ENCODE measurements at places on chromosomes 5 and 9.

DNA sequence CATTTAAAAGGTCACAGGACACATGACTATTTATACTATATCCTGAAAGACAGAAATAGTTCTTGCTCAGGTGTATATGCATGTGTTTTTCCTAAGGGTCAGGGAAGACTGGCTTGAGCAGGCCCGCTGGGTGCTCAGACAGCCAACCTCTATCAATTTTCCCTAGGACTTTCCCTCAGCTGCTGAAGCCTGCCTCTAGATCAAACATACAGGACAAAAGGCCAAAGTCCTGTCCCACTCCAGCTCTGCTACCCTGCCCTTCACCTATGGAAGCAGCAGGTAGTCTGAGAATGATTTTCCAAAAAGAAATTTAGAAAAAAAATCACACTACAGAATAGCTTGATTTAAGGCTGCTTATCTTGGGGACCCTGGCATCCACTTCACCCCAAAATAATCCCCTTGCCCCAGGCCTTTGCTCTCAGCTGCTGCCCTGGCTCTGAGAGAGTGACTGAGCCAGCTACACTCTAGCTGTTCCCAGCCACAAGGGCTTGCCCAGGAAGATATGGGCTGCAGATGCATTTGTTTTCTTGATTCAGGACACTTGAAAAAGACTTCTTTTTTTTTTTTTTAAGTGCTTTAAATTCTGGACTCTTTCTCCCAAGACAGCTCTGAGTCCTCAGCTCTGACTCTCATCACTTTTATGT is 42.5 kb downstream of the KLHL3 start:
- no peak for DNase-seq

DNA sequence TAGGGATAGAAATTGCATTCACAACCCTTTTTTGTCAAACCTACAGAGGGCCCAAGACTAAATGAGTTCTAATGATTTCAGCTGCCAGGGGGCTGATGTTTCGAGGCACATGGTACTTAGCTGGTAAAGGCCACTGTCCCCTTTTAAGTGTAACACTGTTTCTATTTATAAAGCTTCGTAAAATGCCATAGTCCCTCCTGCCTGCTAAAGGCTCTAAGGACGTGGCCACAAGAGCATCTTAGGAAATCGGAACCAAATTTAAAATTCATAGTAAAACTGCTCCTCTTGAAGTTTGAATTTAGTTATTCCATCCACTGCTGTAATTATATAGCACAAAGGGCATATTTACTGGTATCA is 170.3 kb upstream of the WWC1 start:
- no peak for DNase-seq

DNA sequence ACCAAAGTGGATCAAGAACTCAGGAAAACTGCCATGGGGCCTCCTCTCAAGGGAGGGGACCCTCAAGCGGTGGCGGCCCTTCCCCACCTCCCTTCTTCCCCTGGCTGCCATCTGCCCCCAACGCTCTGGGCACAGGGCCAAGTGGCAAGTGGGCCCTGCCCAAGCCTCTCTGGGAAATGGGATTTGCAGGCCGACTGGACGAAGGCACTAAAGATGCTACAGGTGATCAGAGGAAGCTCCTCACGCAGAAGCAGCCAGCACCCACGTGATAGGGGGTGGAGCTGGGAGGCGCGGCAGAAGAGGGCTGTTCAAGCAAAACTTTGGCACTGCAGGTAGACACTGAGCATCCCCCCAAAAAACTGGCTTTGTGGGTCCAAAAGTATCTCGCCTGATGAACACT is 52.7 kb upstream of the UBTD2 start:
- no peak for DNase-seq

GRCh38 chr9:70110194-70111041 is 66.8 kb downstream of the MAMDC2 start:
- no peak for DNase-seq

GRCh38 chr5:2556375-2556966 is 195.0 kb downstream of the IRX2 start:
- no peak for DNase-seq

DNA sequence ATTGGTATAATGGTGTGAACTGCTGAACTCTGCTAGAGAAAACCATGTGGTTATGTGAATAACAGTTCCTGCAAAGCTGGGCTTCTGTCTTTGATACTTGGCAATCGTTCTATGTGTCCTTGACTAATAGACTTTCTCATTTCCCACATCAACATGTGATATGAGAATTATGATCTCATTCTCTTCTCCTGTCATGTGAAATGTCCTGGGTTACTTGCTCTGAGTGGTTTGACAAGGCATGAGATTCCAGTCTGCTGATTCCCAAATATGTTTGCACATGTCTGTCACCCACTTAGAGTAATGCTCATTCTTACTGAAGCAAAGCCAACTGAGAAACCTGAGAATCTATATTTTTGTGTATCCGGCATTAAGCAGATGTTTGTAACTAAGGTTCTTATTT is 141.2 kb downstream of the PARP8 start:
- no peak for DNase-seq

DNA sequence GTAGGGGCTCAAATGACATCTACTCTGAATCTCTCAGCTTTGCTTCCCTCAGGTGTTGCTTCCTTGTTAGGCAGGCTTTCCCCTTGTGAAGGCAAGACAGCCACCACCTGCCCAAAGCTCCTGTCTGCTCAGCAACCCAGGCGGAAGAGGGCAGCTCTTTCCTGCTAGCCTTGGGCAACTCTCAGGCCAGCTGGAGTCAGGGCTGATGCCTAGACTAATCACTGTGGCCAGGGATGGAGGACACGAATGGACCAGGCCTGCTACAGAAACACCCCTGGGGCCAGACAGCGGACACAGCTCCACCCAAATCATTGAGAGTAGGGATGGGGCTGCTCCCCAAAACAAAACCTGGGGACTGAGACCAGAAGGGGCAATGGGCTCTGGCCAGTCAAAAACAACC is 138.0 kb downstream of the MTX3 start:
- no peak for DNase-seq

DNA sequence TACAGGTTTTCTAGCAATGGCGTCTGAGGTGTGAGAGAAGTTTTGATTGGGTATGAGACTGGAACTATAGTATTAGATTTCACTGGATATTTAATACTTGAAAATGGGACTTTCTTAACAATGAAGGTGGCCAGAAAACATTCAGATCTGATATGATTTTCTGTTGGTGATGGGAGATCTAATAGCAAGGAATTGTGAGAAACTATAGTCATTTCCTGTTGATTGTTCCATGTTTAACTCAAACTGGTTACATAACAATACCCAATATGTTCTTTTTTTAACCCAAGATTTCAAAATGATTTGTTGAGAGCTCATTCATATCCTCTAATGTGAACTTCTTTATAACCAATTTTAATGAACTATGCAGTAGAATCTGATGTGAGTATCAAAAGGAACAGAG is 793.2 kb upstream of the RGMB start:
- no peak for DNase-seq

GRCh38 chr5:179408611-179409010 is 63.4 kb upstream of the ADAMTS2 start:
- DNase-seq: no peak

GRCh38 chr5:178206166-178207101 is 2.1 kb downstream of the HNRNPAB start:
- no peak for DNase-seq

GRCh38 chr5:90894866-90895420 is 336.3 kb downstream of the ADGRV1 start:
- no peak for DNase-seq

DNA sequence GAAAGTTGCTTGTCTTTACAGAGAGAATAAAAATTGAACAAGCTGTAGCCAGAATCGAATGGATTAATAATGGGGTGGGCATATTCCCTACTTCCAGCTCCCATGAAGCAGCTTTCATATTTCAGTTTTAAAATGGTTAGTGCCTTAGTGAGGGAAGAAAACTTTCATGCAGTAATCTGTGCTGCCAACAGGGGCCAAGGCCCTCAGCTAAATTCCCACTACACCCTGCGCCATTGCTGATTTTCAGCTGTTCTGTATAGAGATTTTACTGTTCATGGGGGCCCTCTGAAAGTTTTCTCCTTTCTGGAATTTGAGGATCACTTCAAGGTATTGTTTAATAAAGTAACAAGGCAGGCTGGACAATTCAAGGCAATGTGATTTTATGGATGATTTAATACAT is 58.2 kb downstream of the CAST start:
- DNase-seq: no peak

GRCh38 chr5:143887903-143888665 is 76.1 kb downstream of the HMHB1 start:
- peak; percentile 71 for DNase-seq

- no peak for DNase-seq
Observed at GRCh38 chr9:20280330-20280729, 342.0 kb downstream of the MLLT3 start.

- no peak for DNase-seq
Observed at GRCh38 chr5:66454186-66455078, 141.8 kb upstream of the MAST4 start.

DNA sequence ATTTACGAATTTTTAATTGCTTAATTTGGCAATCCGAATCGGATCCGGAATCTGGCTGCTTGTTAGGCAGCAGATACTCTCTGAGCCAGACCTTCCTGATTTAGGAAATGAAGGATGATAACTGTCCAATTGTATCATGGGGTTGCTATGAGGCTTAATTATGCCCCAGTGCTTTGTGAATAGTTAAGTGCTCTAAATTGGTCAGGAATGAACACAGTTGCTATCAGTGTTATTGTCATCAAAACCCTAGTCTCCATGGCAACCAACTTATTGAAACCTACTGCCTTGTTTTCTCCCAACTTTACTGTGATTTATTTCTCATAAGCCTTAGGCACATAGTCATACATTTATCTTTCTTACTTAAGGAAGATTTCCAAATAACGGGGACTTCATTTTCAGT is 47.9 kb downstream of the MAMDC2 start:
- DNase-seq: no peak

DNA sequence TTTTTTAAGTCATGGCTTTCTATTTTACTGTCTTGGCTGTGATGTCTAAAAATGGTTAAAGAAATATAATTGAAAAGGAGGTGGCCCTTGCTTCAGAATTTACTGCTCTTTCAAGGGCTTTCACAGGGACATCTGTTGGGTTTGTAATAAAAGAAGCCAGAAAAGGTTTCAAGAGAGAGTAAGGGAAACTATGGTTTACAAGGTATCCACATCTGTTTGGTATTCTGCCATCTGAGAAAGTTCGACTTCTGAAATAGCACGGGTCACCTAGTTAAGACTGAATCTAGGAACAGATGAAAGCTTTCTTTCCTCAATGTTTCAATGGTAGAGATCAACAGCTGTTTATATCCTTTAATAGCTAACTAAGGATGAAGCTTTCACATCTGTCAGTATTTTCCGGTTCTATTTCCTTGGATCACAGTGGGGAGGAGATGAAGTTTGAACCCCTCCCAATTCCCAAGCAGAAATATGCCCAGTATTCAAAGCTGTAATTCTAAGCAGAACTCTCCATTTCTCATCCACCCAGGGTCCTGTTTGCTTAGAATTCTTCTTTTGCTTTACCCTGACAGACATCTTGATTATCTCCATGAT is 72.8 kb upstream of the IFNK start:
- DNase-seq: no peak

DNA sequence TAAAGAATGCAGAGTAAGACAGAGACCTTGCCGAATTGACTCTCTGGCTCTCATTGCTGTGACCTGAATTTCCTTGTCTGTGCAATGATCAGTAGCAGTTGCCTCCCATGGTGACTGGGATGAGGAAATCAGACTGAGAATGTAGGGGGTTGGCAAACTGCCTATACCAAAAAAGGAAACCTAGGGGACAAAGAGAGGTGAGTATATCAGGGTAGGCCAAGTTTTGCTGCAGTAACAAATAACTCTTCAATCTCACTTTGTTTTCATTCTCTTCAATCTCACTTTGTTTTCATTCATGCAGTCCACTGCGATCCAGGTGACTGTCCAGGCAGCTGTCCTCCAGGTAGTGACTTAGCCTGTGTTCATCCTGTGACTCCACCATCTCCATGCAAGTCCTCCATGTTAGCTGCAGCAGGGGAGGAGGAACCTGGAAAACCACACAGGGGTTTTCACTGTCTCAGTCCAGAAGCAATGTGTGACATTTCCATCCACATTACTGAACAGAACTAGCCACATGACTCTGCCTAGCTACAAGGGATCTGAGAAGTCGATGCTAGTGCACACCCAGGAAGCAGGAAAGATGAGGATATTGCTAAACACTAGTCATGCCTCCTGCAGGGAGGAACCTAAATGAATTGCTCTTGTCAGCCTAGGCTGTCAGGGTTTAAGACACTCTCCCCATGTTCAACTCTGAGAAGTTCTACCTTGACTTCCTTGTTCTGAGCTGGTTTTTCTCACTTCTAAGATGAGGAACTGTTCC is 26.0 kb downstream of the TMEM174 start:
- no peak for DNase-seq

GRCh38 chr9:81455462-81456219 is 233.7 kb downstream of the TLE1 start:
- no peak for DNase-seq

DNA sequence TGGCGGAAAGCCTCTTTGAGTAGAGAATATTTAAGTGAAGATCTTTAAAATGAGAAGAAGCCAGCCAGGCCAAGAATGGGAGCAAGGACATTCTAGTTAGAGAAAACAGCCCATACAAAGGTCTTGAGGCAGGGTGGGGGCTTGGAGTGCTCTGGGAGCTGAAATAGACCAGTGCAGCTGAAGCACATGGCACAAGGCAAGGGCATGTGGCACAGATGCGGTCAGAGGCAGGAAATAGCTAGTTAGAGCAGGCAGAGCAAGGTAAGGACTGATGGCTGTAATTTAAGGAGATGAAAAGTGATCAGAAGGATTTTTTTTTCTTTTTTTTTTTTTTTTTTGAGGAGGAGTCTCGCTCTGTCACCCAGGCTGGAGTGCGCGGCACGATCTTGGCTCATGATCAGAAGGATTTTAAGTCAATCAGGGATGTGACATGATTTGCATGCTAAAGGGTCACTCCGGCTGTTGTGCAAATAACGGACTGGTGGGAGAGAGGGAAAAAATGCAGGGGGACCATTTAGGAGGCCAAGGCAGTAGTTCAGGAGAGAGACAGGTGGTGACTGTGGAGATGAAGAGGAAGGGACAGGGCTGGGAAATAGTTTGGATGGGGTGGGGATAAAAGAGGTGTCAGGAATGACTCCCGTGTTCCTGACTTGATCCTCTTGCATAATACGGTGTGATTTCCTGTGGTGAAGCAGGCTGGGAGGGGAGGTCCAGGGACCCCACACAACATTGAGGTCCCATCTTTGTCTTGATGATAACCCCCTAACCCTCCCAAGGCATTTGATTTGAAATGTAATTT is 207.6 kb downstream of the HSPA4 start:
- DNase-seq: no peak

GRCh38 chr9:17611917-17612316 is 33.1 kb downstream of the SH3GL2 start:
- no peak for DNase-seq

- DNase-seq: no peak
Observed at GRCh38 chr9:131037335-131038255, 28.6 kb downstream of the LAMC3 start.

- DNase-seq: no peak
Observed at GRCh38 chr9:111909444-111909843, 12.8 kb downstream of the UGCG start.

DNA sequence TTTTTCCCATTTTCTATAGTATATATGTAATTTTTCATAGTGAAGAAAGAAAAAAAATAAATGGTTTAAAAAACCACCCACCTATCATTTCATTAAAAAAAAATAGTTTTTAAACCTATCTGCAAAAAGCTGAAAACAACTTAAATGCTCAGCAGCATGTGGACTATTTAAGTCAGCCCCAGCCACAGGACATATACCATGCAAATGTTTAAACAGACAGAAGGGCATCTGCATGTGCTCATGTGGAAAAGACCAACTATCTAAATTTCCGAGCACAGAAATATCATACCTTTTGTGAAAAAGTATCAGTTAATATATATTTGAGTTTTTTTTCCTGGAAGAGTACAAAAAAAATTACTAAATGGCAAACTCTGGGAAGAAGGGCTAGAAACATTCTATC is 143.4 kb downstream of the EPB41L4A start:
- no peak for DNase-seq

Data from AG04449 (cell line).